Vagina (tissue), 2 donors: ENCODE measurements at places on chromosomes 1 and 21. TPM values are rescaled to one million over a fixed set of nuclear protein-coding genes. Genes with fewer than 3 reads are reported as not detected.
A peak's percentile ranks its signal among the peaks of the same experiment; 100 is the strongest.

The SPATA45 gene
- not detected for total RNA-seq

DNA sequence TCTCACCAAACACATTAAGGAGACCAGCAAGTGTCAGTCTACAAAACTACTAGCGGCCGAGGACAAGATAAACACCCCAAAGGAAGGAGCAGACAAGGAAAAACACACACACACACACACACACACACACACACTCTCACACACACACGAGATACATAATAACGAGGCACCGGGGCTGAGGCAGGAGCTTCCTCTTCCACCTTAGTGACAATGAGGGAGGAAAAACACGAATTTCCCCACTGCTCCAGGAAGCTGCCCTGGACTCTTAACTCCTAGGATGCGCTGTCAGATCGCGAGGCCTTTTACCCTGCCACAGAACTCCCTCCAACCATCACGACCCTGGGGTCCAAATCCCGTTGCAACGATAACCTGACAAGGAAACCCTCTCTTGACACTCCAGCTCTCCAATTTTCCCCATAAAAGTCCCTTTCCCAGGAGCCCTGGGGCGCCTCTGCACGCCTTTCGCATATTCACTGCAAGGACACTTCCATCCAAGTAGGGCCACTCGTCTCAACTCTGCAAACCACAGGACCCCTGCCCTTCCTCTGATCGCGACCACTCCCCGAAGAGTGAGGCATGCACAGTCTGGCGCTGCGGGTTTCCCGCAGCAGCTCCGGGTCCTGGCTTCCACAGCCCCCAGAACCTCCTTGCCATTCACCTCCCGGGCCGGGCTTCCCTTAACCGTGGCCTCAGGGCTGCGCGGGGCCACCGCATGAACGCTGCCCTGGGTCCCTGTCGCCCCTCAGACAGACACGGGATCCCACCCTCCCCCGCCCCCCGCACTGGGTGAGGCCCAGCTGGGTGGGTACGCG is 581 bp downstream of the ETV3 start:
- no peak for DNase-seq
- peak overlapping the region; percentile 99 for H3K27ac ChIP-seq
- no peaks in the 10 kb centered on the region for H3K27me3 ChIP-seq
- peaks cover 9% of the 10 kb centered on the region for H3K36me3 ChIP-seq
- peaks cover 55% of the 10 kb centered on the region for H3K4me1 ChIP-seq
- H3K4me3 ChIP-seq = peak overlapping the region; percentile 96

DNA sequence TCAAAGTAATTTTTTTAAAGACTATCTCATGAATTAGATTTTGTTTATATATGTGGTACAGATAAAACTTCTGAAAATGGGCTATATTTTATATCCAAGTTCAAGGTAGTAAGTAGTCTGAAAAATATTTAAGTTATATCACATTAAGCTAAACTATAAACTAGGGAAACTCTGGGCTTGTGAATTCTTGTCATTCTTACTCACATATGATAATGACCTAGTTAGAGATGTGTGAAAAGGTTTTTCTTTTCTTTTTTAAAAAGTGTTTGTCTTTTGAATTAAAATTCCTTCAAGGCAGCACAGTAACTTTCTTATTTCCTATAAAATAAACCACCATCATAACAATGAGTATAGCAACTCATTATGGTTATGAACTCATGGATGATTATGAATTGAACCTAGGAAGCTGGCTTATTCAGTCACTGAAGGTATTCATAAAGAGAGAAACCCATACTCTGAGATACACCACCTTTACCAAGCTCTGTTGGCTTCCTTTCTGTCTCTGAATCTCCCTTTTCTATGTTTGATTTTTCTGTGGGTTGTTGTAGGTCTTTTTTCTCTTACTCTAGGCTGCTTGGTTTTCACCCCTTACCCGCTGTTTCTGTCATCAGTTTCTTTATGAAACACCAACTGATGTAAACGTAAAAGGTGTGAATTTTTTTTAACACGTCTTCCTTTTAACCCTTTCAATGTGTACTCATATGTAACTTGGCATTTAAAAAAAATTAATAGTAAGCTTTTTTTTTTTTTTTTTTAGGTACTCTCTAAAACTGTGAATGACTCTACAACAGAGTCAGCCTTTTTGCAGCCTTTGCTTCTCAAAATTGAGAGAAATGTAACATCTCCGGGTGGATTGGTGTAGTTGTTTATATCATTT is 25.2 kb downstream of the IL12RB2 start:
- no peak overlapping the region for H3K27ac ChIP-seq
- no peak for DNase-seq
- H3K4me1 ChIP-seq = no peaks in the 10 kb centered on the region
- H3K36me3 ChIP-seq = no peaks in the 10 kb centered on the region
- H3K27me3 ChIP-seq = no peaks in the 10 kb centered on the region
- H3K4me3 ChIP-seq = no peak overlapping the region

The ORC1 gene
- total RNA-seq = 1.7 TPM

DNA sequence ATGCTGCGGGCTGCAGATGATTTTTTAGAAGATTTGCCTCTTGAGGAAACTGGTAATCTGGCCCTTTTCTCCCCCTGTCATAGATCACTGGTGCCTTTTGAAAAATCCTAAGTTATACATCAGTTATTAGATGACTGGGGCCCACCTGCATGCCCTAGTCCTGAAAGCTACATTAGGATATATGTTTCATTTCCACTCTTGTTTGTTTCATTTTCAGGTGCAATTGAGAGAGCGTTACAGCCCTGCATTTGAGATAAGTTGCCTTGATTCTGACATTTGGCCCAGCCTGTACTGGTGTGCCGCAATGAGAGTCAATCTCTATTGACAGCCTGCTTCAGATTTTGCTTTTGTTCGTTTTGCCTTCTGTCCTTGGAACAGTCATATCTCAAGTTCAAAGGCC is 8.1 kb upstream of the IFI44 start:
- no peaks in the 10 kb centered on the region for H3K36me3 ChIP-seq
- no peak for DNase-seq
- no peak overlapping the region for H3K27ac ChIP-seq

The ACAP3 gene
- total RNA-seq = 68.5 TPM

GRCh38 chr1:175871647-175872046 is 128.3 kb upstream of the TNR start:
- DNase-seq = no peak
- no peak overlapping the region for H3K27ac ChIP-seq
- H3K4me1 ChIP-seq = no peaks in the 10 kb centered on the region
- no peaks in the 10 kb centered on the region for H3K27me3 ChIP-seq

DNA sequence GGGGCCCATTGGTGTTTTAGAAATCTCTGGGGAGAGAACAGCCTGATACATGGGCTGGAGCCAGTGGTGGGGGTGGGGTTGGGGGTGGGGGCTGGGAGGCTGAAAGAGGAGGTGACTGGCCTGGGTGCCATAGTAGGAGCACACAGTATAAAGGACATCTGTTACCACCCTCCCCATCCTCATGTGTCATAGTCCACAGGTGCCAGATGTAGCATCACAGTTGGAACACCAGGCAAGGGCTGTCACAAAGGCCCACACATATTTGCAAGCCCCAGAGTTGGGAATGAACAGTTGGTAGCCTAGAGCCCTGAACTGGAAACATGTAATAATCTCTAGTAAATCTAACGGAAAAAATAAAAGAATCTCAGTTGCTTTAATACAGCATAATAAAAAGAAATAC is 55.1 kb upstream of the CR2 start:
- H3K36me3 ChIP-seq = no peaks in the 10 kb centered on the region
- H3K4me1 ChIP-seq = no peaks in the 10 kb centered on the region
- DNase-seq = no peak
- H3K27ac ChIP-seq = no peak overlapping the region

- DNase-seq = no peak
- no peak overlapping the region for H3K4me3 ChIP-seq
- no peaks in the 10 kb centered on the region for H3K36me3 ChIP-seq
These were observed 82.1 kb downstream of the GFI1 start for GRCh38 chr1:92404661-92405060.

GRCh38 chr1:64212031-64212430 is 8.6 kb downstream of the UBE2U start:
- no peak for DNase-seq
- H3K27ac ChIP-seq = no peak overlapping the region
- no peaks in the 10 kb centered on the region for H3K27me3 ChIP-seq
- no peak overlapping the region for H3K4me3 ChIP-seq
- no peaks in the 10 kb centered on the region for H3K4me1 ChIP-seq

GRCh38 chr1:42454403-42454802 is 1.4 kb downstream of the ZMYND12 start:
- peaks cover 26% of the 10 kb centered on the region for H3K4me1 ChIP-seq
- H3K27ac ChIP-seq = no peak overlapping the region
- no peak overlapping the region for H3K4me3 ChIP-seq
- H3K27me3 ChIP-seq = no peaks in the 10 kb centered on the region
- DNase-seq = no peak

- H3K36me3 ChIP-seq = no peaks in the 10 kb centered on the region
- H3K4me3 ChIP-seq = peak overlapping the region; percentile 60
- no peaks in the 10 kb centered on the region for H3K27me3 ChIP-seq
- peaks cover 23% of the 10 kb centered on the region for H3K4me1 ChIP-seq
- peak overlapping the region; percentile 69 for H3K27ac ChIP-seq
These were observed 177.1 kb upstream of the EDN2 start for GRCh38 chr1:41661428-41662060.

The WDTC1 gene
- 28.2 TPM for total RNA-seq

The NUDT4B gene
- total RNA-seq = not detected

DNA sequence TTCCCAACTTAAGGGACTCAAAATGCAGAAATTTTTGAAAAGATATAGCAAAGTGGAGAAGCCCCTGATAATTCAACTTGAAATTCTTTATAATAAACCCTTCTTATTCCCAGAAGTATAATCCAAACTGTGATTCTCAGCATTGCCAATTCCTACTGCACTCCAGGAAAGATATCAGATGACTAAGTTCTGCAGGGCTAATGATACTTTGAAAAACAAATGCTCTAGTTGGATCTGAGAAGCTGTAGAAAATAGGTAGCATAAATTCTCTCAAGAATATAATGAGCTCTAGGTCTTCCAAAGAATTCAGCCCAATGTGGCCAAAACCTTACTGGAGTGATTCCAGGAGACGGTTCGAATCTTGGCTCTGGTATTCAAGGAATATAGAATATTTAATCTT is 294.0 kb upstream of the PTBP2 start:
- no peaks in the 10 kb centered on the region for H3K4me1 ChIP-seq
- no peak for DNase-seq
- H3K27ac ChIP-seq = no peak overlapping the region

The CHRM3 gene
- total RNA-seq = 1.2 TPM

DNA sequence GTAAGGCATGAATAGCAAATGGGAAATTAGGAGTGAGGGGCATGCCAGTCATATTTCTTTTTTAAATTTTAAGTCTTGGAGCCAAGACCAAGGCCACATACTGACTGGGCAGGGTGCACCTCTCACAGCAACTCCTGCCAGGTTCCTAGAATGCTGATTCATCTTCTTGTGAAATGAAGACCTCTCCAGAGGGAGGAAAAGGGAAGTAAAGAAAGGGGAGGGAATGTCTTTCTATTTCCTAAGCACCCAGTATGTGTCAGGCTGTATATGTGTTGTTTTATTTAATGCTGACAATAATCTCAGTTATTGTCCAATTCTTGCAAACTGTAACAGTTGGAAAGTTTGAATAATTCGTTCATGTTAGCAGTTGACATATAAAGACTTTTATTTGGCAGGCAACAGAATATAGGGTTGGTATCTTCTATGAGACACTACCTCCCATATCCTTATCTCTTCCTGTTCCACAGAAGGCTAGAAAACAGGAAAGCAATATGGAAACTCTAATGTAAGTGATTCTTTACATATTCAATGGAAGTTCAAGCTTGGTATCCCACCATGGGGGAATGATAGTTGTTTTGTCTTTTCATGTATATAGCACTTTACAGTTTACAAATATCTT is 259.1 kb upstream of the USP24 start:
- H3K4me3 ChIP-seq = no peak overlapping the region
- H3K36me3 ChIP-seq = no peaks in the 10 kb centered on the region
- peaks cover 31% of the 10 kb centered on the region for H3K4me1 ChIP-seq
- DNase-seq = no peak

The FMO2 gene
- 14.0 TPM for total RNA-seq

- H3K27me3 ChIP-seq = no peaks in the 10 kb centered on the region
- no peaks in the 10 kb centered on the region for H3K36me3 ChIP-seq
- H3K27ac ChIP-seq = no peak overlapping the region
- no peak overlapping the region for H3K4me3 ChIP-seq
- no peak for DNase-seq
These were observed 81.4 kb downstream of the CYYR1 start for GRCh38 chr21:26491663-26492062.

The LRRC71 gene
- total RNA-seq = not detected

The CLCNKA gene
- 0.25 TPM for total RNA-seq

- H3K36me3 ChIP-seq = no peaks in the 10 kb centered on the region
- no peaks in the 10 kb centered on the region for H3K27me3 ChIP-seq
- peaks cover 59% of the 10 kb centered on the region for H3K4me1 ChIP-seq
- H3K27ac ChIP-seq = peak overlapping the region; percentile 68
- no peak for DNase-seq
These were observed 78.8 kb downstream of the SPSB1 start for GRCh38 chr1:9371391-9371935.

GRCh38 chr1:212797681-212798080 is 6.0 kb downstream of the TATDN3 start:
- no peak overlapping the region for H3K27ac ChIP-seq
- H3K27me3 ChIP-seq = no peaks in the 10 kb centered on the region
- H3K4me1 ChIP-seq = peaks cover 8% of the 10 kb centered on the region
- no peak for DNase-seq
- H3K36me3 ChIP-seq = no peaks in the 10 kb centered on the region

- no peak overlapping the region for H3K4me3 ChIP-seq
- no peaks in the 10 kb centered on the region for H3K36me3 ChIP-seq
- no peaks in the 10 kb centered on the region for H3K27me3 ChIP-seq
- no peaks in the 10 kb centered on the region for H3K4me1 ChIP-seq
These were observed 544.9 kb upstream of the NEGR1 start for GRCh38 chr1:72827278-72827677.

GRCh38 chr1:202164271-202165037 is 4.1 kb upstream of the PTPN7 start:
- H3K36me3 ChIP-seq = no peaks in the 10 kb centered on the region
- H3K27me3 ChIP-seq = no peaks in the 10 kb centered on the region
- no peak for DNase-seq

DNA sequence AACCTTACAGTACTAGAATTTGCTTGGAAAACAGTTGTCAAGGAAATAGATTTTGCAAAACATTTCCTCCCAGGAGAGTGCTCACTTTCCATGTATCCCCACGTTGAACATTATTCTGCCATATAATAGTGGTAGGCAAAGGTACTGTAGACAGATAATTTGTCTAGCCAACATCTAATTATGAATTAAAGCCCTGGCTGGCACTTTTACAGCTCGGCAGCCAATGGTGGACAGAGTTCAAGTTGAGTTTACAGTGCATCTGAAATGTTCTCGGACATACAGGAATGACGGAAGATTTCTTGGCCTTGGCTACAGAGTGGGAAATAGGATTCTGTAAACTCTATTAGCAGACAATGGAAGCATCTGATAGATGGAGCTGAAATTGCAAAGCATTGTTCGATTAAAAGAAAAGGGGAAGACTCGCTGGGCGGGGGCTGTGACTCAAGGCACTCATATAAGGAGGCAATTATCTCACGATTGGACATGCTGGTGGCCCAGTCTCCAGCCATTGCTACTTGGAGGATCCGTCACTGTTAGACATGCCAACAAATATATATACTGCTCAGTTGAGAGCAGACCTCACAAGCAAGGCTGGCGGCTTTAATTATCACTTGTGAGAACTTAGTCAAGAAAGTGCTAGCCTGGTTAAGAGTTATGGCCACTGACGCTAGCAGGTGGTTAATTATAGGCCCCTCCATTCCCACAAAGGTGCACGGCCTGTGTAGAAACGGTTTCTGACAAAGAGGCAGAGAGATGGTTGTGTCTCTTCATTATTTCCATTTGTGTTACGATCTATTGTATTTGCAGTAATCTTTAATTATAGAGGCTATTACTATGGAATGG is 48.0 kb downstream of the MAN1C1 start:
- no peaks in the 10 kb centered on the region for H3K36me3 ChIP-seq
- peaks cover 33% of the 10 kb centered on the region for H3K4me1 ChIP-seq
- no peak overlapping the region for H3K4me3 ChIP-seq
- no peaks in the 10 kb centered on the region for H3K27me3 ChIP-seq
- no peak for DNase-seq
